T-helper 17 cell (primary cell): ENCODE measurements at places on chromosomes 2 and 18. TPM values are rescaled to one million over a fixed set of nuclear protein-coding genes. Genes with fewer than 3 reads are reported as not detected.

GRCh38 chr2:222939208-222939856 is 78.5 kb downstream of the ACSL3 start:
- DNase-seq = no peak

- DNase-seq = peak; percentile 44
Observed at GRCh38 chr2:233990261-233990798, 60.2 kb upstream of the SPP2 start.

- DNase-seq = no peak
Observed at GRCh38 chr2:11128243-11128951, 26.9 kb upstream of the SLC66A3 start.

GRCh38 chr18:41266204-41266603 is 688.8 kb upstream of the PIK3C3 start:
- DNase-seq = no peak

GRCh38 chr2:27003857-27004256 is 28.9 kb upstream of the TMEM214 start:
- no peak for DNase-seq

GRCh38 chr2:48583961-48584360 is 33.7 kb upstream of the GTF2A1L start:
- DNase-seq = no peak

DNA sequence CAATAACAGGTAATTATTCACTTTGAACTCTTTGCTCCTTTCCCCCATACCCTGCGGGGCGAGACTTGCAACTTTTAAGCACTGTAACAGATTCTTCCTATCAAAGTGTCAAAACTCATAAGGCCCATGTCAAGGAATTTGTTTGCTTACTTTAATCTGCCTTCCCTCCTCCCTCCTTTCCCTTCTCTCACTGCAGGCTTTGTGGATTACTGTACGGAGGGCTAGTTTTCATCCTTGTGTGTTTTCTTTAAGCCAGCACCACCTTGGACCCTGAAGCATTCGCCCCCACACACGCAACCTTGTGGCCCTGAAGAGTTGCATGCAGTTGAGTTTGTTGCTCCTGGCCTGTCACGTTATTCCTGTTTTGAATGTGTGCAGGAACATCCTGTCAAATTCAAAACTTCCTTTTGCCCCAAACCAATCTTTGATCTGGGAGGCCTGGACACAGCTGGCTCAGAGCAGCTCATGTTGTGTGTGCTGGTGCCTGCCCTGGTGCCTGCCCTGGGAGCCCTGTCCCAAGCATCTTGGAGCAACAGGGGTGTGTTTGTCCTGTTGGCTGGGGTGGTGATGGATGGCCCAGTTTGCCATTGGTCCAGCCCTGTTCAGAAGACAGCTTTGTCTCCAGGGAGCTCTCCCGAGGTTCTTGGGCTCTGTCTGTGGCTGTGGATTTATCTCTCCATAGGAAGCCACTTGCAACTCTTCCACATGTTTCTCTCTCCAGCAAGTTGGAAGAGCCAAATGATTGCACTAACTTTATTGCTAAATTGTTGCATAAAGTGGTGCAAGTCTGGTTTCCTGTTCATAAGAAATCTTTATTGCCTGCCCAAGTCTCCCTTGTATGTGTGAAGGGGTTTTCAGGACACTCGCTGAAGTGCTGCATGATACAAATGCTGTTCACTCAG is 199.6 kb downstream of the VAPA start:
- DNase-seq = no peak

- DNase-seq = no peak
Observed at GRCh38 chr2:160397530-160397865, 96.1 kb downstream of the RBMS1 start.

The IER3IP1 gene
- total RNA-seq = 4.9 TPM

- DNase-seq = no peak
Observed at GRCh38 chr18:5622905-5623304, 79.1 kb upstream of the EPB41L3 start.

DNA sequence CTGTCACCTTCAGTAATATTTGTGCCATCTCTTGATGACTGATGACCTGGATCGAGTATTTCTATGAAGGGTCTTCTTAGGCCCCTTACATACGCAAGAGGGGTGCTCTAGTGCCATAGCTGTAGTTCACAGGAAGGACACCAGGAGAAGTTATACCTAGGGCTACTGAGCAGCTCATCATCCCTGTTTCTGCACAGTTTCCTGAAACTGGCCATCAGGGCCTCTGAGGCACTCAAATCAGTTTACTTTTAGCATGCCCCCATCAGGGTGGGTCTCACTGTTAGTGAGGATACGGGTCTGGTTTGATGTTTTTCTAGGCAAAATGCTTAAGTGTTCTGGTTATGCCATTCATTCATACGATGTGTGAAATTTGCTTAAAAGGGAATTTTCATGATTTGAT is 20.0 kb upstream of the FBLN7 start:
- no peak for DNase-seq

- no peak for DNase-seq
Observed at GRCh38 chr2:65557616-65558573, 125.5 kb upstream of the SPRED2 start.

GRCh38 chr18:78813936-78814710 is 165.5 kb upstream of the SALL3 start:
- no peak for DNase-seq

GRCh38 chr2:235958931-235959410 is 209.2 kb downstream of the GBX2 start:
- DNase-seq = no peak

DNA sequence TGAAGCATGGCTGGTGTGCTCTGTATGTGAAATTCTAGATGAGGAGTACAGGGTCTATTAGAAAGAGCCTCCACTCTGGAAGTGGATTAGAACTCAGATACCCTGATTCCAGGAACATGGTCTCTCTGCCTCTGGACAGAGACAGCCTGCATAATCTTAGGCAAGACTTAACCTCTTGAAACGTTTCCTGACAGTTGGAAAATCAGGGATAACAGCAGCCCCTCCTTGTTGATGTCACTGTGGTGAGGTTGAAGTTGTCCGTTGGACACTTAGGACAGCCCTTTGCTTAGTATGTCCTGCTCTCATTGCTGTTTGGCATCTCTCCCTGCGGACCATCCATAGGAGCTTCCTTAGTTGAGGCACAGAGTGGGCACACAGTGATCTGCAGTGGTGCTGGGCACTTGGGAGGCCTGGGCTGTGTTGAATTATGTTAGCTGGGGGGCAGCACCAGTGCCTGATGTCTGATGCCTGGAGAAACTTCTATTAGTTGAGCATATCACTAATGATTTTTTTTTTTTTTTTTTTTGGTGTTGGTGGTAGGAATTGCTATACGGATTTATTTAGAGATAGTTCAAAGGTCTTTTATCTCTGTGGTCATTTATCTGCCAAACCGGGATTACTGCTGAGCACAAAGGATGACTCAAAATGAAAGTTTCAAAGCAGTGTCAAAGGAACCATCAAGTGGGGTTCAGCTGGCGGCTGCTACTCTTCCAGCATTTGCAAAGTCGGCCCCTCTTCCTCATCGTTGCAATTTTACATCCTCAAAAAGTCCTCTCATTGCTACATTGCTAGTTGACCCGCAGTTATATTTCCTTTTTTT is 28.8 kb downstream of the SETBP1 start:
- DNase-seq = no peak

DNA sequence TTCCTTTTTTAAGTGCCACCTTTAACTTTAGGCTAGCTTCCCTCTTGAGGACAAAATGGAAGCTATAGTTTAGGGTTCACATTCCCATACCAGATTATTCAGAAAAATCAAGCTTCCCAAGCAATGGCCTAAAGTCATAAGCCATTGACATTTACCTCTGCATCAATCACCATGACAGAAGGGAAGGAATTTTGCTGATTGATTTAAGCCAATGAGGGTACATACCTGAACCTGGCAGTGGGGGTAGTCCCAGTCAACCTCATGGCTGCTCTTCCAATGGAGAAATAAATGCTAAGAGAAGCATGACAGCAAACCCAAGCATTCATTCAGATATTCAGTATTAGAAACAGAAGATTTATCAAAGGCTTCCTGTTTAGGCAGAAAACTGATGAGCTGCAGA is 128.4 kb upstream of the CREB1 start:
- DNase-seq = no peak

GRCh38 chr2:134489732-134490384 is 228.9 kb downstream of the TMEM163 start:
- no peak for DNase-seq

- no peak for DNase-seq
Observed at GRCh38 chr2:29400930-29401653, 285.9 kb downstream of the CLIP4 start.

The NCKAP1 gene
- total RNA-seq = 13.9 TPM

- DNase-seq = no peak
Observed at GRCh38 chr2:219643788-219644398, 16.5 kb downstream of the SLC4A3 start.

The HOXD8 gene
- total RNA-seq = not detected

The SLC9A4 gene
- total RNA-seq = 0.12 TPM

DNA sequence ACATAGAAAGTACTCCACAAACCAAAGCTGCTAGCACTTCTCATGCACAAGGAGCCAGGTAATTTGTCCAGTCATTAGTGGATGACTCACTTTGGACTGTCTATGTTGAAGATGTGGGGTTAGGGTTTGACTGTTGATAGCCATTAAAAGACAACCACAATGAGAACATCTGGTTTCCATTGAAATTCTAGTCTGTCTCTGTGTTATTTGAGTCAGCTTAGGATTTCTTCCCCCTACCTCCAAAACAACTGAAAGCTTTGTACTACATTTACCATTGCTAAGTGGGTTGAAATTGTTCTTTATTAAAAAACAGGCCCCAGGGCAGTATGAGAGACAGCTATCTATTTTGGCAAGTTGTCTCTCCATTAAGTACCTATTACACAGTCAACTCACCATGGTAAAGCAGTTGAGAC is 50.2 kb upstream of the ANKRD44 start:
- DNase-seq = no peak

- no peak for DNase-seq
Observed at GRCh38 chr2:10426726-10427617, 21.2 kb downstream of the ODC1 start.

DNA sequence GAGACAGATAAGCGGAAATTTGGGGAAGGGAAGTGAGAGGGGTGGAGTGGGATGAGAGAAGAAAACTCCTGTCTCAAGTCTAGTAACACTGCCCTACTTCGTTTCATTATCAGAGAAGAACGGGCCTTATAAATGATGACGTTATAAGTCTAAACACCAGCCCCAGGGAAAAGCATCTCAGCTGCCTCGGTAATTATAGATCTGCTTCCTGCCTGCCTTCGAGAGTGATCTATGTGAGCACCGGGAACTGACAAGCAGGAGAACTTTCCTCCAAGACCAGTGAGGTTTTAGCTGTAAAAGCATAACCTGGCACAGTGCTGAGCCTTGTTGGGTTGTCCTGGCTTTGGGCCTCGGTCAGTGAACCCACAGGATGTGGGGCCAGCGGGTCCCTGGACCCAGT is 227.9 kb upstream of the SIX2 start:
- no peak for DNase-seq

The MERTK gene
- 0.12 TPM for total RNA-seq

DNA sequence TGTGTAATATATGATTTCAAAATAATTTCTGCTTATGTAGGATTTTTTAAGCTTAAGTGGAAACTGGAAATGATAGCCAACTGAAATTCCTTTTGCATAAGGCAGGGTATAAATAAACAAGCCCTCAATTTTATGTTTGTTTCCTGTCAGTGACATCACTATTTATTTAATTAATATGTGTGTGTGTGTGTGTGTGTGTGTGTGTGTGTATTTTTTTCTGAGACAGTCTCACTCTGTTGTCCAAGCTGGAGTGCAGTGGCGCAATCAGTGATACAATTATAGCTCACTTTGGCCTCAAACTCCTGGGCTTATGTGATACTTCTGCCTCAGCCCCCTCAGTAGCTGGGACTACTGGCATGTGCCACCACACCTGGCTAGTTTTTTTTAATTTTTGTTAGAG is 29.3 kb upstream of the CYP20A1 start:
- DNase-seq = no peak

DNA sequence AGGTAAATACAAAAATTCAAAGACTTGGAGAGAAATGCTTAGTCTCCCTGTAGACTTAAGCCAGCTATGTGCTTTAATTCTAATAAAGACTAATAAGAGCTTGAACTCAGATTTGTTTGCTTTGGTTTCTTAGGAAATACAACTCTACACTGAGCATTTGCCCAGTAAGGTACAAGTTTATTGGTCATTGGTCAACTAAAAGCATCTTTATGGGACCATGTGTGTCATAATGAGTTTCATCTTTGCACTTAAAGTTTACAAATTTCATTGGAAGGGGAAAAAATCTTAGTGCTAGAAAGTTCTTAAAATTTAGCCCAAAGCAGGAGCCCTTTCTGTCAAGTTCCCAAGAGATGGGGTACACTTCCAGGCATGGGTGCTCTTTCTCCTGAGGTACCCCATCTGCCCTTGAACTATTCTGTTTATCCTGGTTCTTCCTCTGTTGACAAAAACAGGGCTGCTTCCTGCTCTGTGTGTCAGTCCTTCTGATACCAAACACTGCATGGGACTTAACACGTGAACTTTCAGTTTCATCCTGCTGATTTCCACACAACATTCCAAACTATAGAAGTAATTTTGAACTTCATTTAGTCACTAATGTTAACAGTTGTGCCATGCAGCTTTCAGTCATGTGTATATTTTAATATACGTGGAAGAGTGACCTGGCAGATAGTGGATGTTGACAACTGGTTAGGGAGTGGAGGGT is 200.2 kb downstream of the TPGS2 start:
- no peak for DNase-seq

GRCh38 chr2:100944617-100945432 is 57.3 kb upstream of the RPL31 start:
- no peak for DNase-seq

DNA sequence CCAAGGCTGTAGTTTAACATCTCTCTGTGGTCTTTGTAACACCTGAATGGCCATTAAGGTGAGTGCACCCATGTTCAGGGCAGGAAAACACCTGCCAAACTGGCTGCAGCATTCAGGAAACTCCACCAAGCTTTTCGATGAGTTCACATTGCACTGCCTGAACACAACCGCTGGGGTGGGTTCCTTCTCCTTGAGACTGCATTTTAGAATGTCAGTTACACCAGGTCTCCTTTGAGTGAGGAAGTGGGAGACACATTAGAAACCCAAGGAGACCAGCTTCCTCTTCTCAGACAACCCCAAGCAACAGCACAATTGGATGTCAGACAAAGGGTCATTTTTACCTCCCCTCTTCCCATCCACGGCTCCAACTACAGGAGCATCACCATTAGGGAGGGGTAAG is 35.2 kb downstream of the CYRIA start:
- no peak for DNase-seq
